ENCODE measurements at places on chromosomes 1 and 21. TPM values are rescaled to one million over a fixed set of nuclear protein-coding genes. Genes with fewer than 3 reads are reported as not detected.

- peak; percentile 82 for DNase-seq
These were observed 1.0 kb downstream of the BTG2 start for GRCh38 chr1:203306089-203306964.

Gene HES2
- polyA plus RNA-seq = 0.03 TPM

Gene CD1D
- polyA plus RNA-seq = not detected

DNA sequence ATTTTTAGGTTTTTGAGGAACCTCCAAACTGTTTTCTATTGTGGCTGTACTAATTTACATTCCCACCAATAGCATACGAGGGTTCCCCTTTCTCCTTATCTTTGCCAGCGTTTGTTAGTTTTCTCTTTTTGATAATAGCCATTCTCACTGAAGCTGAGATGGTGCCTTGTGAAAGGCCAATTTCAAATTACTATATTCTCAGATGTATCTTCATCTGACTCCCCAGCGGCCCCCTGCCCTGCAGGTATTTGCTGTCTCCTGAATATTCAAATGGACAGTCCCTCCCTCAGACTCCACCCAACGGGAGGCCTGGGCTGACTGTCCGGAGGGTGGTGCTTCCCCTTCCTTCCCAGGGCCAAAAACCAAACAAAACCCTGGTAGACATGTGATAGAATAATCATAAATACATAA lies 33.5 kb upstream of the TARBP1 start:
- no peak for DNase-seq

Gene DIO1
- polyA plus RNA-seq = not detected

DNA sequence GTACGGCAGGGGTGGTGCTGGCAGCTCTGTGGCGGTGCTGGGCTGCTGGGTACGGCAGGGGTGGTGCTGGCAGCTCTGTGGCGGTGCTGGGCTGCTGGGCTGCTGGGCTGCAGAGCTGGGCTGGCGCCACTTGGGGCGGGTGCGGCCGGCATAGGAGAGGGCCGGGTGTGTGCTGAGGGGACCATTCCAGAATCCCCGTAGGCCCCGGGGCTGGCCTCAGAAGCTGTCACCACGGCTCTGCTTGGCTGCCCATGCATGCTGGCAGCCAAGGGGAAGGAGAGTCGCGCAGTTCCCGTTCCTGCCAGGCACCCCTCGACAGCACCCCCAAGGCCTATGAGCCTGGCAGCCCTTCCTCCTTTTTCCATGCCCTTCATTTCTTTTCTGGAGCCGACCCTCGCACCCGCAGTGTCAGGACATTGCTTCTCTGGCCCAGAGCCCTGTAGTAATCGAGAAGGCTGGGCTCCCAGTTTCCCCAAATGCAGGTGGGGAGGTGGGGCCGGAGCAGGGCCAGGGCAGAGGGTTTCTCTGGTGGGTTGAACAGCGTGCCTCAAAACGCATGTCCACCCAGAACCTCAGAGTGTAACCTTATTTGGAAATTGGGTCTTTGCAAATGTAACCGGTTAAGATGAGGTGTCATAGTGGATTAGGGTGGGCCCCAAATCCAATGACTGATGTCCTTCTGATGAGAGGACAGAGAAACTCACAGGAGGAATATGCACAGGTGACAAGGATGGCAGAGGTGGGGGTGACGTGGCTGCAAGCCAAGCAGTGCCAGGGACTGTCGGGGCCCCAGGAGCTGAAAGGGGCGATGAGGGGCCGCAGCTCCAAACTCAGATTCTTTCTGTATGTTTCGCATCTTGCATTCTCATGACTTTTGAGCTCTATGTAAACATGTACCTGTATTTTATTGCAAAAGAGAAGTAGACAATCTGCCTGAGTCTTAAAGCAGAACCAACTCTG lies 71.0 kb upstream of the ACTRT2 start:
- DNase-seq = no peak

DNA sequence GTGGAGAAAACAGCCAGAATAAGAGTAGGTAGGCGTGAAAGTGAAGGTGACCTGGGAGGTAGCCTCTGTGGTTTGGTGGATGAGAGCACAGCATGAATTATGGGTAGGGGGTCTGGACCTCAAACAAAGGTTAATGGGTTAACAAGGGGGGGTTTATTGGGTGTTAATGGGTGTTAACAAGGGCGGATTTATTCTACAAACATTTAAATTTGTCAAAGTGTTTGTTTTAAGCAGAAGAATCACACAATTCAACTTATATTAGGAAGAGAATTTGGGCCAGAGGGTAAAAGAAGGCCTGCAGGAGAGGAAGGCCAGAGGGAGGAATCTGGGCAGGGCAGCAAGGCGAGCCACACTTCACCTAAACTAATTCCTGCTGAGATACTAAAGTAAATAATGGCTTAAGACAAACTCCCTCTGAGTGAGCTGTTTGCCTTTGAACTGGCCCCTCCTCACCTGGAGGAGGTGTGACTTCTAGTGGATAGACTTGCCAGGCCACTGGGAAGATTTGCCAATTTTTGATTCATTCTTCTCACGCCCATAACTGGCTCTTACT lies 191.7 kb downstream of the GIPC2 start:
- DNase-seq = no peak

Gene ZNF648
- not detected for polyA plus RNA-seq

DNA sequence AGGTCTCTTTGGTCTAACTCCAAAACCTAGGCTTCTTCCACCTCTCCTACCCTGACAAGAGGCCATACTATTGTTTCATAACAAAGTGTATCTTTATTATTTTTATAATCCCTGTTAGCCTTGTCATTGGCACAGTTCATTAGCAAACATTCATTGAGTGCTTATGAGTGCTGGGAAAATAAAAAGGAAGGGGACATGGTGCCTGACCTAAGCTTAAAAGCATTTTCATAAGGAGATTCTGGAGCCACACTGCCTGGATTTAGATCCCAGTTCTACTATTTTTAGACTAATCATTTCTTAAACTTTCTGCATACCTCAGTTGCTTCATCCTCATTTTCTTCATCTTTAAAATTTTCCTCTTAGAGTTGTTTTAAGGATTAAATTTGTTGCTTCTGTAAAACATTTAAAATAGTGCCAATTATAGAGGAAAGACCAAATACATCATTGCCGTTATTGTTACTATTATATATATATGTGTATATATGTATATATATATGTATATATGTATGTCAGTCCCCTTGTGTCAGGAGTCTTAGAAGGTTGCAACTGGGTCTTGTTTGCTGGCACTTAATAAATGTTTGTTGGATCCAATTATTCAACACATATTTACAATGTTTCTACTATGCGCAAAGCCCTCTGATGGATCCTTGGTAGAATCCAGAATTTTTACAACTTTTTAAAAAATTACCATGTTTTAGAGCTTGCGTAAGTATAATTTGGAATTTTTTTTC lies 250.9 kb upstream of the SGIP1 start:
- no peak for DNase-seq

Gene IGSF3
- polyA plus RNA-seq = 3.6 TPM

GRCh38 chr1:15445390-15446122 lies 7.3 kb downstream of the CTRC start:
- DNase-seq = no peak

Gene CR1L
- not detected for polyA plus RNA-seq

DNA sequence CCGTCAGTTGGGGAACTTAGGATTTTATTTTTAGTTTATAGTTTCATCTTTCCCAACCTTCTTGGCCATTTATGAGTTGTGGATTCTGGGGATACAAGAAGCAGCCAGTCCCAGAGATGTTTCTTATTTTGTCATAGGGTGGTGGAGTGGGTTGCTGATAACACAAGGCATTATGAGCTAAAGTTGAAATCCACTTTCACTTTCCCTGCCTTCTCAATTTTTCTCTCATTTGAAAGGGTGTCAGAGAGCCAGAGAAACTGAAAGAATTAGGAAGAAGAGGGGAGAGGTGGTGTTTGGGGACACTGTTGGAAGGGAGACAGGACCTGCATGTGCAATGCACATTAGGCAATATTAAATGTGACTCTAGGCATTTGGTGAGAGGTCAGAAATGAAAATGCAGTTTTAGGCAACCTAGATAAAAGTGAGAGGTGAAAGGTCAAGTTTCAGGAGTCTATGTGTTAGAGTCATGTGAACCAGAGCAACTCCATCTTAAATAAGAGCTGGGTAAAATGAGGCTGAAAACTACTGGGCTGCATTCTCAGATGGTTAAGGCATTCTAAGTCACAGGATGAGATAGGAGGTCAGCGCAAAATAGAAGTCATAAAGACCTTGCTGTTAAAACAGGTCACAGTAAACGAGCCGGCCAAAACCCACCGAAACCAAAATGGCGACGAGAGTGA lies 71.1 kb upstream of the F3 start:
- DNase-seq = no peak

Gene ADGRB2
- polyA plus RNA-seq = 13.0 TPM

Gene GBP1
- 7.4 TPM for polyA plus RNA-seq

- no peak for DNase-seq
These were observed 6.9 kb upstream of the SYNC start for GRCh38 chr1:32709476-32709875.

- DNase-seq = peak; percentile 18
These were observed 115.6 kb downstream of the XCL2 start for GRCh38 chr1:168428063-168428731.

Gene MYCL
- 0.48 TPM for polyA plus RNA-seq

GRCh38 chr21:44445145-44445812 lies 10.0 kb upstream of the LRRC3 start:
- DNase-seq = no peak

DNA sequence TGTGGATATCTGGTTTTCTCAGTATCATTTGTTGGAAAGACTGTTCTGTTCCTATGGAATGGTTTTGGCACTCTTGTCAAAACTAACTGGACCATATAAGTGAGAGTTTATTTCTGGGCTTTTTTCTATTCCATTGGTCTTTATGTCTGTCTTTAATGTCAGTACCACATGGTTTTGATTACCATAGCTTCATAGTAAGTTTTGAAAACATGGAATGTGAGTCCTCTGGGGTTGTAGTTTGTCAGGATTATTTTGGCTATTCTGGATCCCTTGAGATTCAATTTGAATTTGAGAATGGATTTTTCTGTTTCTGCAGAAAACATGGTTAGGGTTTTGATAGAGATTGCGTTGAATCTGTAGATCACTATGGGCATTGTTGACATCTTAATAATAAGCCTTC lies 107.9 kb downstream of the ZFYVE9 start:
- no peak for DNase-seq
